H1 (cell line): ENCODE measurements at places on chromosomes 2 and 18. TPM values are rescaled to one million over a fixed set of nuclear protein-coding genes. Genes with fewer than 3 reads are reported as not detected.

DPP10 gene
- total RNA-seq, result 5.4 and 7.2 TPM in 2 replicates

SLC5A7 gene
- 0.11 and 0.15 TPM in 2 replicates for total RNA-seq

POTEC gene
- total RNA-seq, result 0.07 and 0.19 TPM in 2 replicates

TUBA4A gene
- total RNA-seq, result 59.5 and 67.3 TPM in 2 replicates

- peak; percentile 17 for DNase-seq
These were observed 31.7 kb upstream of the ASAP2 start for GRCh38 chr2:9174771-9175437.

- no peak for DNase-seq
These were observed at the start of gene CD302 for GRCh38 chr2:159797543-159798375. Gene CD302 (minus strand): TSS chr2:159798208. CDS start chr2:159798198, 10 bp downstream.

DNA sequence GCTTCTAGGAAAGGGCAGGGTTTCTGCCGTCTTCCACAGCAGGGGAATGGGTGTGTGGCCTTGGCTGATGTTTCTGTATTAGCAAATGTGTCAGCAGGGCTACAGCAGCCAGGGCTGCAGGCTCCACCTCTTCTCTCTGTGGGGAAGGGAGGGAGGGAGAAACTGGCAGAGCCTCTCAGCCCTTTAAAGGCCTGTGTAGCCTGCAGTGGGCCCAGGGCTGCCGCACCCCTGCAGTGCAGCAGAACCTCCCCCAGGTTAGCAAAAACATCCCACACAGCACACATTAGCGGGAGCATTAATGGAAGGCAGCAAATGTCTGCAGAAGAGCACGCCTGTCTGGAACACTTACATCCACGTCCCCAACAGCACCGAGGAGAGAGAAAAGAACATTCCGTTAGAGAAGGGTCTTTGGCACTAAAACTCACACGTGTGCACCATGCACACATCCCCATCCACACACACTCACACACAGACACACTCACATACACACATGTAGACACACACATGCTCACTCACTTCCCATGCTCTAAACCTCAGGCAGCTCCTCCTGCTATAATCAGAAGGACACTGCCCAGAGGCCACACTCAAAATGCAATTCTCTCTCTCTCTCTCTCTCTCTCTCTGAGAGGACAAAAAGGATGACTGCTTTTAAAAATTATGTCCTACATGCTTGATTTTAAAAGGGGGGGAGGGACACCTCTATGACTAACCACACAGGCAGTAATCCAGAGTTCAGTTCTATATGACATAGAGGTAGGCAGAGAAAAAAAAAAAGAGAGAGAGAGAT, 24.1 kb downstream of the MRPL35 start:
- DNase-seq, result no peak
